ENCODE measurements at places on chromosomes 3 and 15.
A peak's percentile ranks its signal among the peaks of the same experiment; 100 is the strongest.

DNA sequence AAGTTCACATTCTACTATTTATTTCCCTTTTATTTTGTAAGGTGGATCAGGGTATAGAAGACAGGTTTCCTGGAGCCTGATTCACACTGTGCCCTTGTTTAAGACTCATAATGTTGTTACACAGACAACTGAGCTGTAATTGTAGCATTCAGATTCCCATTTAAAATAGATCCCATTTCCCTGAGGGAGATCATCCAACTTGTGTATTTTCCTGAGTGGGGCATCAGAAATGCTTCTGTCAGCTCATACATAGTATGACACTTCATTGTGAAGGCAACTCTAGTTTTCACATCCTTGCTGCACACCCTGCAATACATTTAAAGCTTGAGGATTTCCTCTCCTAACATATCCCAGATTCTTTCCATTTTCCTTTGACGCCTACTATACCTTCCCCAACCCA, 659.7 kb downstream of the GRM7 start:
- DNase-seq, result no peak

- no peak for DNase-seq
Observed at GRCh38 chr15:73116164-73116563, 63.9 kb downstream of the NEO1 start.

- no peak for DNase-seq
Observed at GRCh38 chr15:27235161-27235560, 264.2 kb downstream of the GABRG3 start.

DNA sequence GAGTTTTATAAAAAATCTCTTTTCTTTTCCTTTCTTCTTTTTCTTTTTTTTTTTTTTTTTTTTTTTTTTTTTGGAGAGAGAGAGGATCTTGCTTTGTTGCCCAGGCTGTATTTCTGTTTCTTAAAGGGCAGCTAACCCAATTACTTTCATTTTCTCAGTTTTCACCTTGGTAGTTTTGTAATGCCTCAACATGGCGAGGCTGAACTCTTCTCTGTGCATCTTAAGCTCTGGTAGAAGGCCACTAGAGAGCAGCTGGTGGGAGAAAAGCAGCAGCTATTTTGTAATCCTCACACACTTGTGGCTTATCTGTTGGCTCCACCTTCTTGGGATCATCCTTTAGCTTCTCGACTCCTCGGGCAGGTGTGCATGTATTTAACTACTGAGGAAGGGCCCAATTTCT, 152.2 kb upstream of the MEIS2 start:
- no peak for DNase-seq

DNA sequence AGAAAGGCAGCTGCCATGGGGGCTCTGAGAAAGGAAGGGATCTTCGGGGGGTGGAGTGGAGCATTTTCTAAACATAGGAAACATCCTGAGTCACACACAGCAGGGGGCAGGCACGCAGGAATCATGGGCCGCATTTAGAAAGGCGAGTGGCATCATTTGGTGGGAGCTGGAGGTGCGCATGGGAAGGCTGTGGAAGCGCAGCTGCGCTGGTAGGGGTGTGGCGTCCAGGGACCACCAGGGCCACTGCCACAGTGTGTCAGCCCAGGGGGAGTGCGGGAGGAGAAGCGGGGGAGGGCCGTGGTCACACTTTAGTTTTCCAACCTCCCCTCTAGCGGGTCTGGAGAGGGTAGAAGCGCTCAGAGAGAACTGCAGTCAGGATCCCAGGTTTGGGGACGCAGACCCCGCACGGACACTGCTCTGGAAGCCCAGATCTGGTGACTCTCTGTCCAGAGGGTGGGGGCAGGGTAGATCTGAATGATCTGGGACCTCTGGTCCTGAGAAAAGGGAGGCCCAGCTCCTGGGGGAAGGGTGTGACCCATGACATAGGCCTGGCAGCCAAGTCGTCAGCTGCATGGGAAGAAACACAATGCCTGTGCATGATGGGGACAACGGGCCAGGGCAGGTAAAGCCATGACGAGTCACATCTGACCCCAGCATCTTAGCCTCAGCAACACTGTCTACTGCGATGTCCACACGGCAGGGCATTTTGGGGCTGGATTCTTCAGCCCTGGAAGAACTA, 88.0 kb upstream of the IQSEC1 start:
- DNase-seq, result no peak

GRCh38 chr15:53862386-53862785, 102.9 kb upstream of the WDR72 start:
- no peak for DNase-seq

- peak; percentile 63 for DNase-seq
Observed at GRCh38 chr15:101657968-101658784, 6.0 kb upstream of the TM2D3 start.

- no peak for DNase-seq
Observed at GRCh38 chr15:63013052-63013808, 29.3 kb upstream of the TPM1 start.

DNA sequence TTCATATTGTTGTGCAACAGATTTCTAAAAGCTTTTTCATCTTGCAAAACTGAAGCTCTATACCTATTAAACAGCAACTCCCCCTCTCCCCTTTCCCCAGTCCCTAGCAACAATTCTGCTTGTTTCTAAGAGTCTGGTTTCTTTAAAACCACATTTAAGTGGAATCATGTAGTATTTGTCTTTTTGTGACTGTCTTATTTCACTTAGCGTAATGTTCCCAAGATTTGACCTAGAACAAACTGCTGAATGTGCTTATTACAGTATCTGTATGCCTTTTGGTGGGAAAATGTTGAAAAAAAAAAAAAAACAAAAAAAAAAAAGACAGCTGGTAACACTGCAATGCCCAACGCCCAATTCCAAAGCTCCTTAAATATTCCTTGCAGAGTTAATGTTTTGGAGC, 19.5 kb upstream of the SPESP1 start:
- no peak for DNase-seq

DNA sequence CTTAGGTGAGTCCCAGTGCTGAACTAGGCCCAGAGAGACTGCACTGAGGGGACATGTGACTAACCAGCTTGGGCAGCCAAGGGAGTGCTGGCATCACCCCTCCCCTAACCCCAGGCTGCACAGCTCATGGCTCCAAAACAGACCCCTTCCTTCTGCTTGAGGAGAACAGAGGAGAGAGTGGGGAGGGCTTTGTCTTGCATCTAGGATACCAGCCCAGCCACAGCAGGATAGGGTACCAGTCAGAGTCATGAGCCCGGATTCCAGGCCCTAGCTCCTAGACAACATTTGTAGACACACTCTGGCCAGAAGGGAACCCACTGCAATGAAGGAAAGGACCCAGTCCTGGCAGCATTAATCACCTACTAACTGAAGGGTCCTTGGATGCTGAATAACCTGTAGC, 49.9 kb upstream of the PLSCR4 start:
- no peak for DNase-seq

DNA sequence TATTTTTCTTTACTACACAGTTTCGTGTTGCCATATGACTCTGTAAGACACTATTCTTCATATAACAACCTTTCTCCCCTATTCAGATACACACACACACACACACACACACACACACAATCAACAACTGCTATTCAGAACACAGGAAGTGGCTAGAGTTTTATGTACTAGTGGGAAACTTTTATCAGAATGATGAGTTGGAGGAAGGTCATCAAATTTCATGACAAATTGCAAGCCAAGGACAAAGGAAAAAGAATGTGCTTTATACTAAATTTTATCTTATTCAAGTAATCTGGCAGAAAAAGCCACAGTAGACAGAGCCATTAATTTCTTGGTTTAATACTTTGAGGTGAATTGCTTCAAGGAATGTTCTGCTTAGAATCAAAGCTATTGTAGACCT, 899.8 kb downstream of the ROBO2 start:
- no peak for DNase-seq

DNA sequence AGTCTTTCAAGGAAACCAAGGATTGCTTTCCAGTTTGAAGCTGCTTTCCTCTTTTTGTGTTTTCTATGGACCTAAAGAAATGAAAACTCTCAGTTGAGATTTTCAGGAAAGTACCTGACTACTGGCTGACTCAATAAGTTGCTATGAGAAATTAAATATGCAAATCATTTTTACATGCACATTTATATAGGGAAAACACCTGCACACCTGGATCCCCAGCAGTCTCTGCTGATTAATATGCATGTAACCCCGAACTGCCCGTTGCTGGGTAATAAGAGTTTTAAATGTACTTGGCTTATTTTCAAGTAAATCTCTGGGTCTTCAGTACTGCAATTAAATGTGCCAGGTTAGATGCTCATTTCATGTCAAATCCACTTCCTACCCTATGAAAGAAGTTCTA, 77.2 kb downstream of the KBTBD8 start:
- DNase-seq, result no peak

- DNase-seq, result no peak
Observed at GRCh38 chr3:16207031-16207430, 32.6 kb downstream of the GALNT15 start.

- no peak for DNase-seq
Observed at GRCh38 chr3:9347081-9347480, 15.8 kb upstream of the THUMPD3 start.

DNA sequence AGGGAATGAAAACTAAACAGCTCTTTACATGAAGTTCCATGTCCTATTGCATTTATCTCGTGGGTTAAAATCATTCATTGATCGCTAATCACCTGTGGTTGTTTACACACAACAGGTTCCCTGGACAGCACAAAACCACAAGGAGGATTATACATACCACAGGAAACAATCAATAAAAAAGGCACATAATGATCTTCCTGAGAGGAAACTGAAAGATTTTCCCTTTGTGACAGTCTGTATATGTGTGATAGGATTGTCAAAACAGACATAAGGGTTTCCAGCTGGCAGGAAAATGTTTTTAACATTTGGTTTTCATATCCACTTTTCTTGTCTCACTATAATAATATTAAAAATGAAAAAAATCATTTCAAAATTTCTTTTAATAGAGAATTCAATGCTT, 541.8 kb downstream of the NLGN1 start:
- DNase-seq, result peak; percentile 34

DNA sequence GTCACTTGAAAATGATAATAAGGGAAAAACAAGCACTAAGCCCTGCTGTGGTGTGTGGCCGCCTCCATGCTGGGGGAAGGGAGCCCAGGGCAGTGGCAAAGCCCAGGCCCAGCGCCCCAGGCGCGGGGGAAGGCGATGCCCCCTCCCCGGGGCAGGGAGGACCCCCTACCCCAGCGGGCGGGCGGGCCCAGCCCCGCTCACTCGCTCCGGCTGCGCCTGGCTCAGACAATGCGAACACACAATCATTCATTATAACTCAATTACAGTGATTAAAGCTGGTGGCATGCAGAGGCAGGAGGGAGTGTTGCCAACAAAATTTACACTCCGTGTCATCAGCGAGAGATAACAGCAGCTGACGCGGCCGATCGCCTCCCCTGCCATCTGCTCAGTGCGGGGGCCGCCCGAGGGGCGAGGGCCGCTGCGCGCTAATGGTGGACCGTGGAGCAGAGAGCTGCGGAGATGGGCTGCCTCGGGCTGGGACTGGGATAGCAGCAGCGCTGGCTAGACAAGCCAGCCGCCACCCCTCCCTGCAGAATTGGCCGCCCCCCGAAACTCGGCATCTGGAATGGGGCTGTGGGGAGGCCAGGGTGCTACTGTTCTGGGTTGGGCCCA, 64.1 kb downstream of the TLE3 start:
- no peak for DNase-seq

GRCh38 chr3:194231929-194232832, 96.2 kb downstream of the HES1 start:
- DNase-seq, result no peak

GRCh38 chr3:52839892-52840545, 5.2 kb upstream of the MUSTN1 start:
- DNase-seq, result no peak

- no peak for DNase-seq
Observed at GRCh38 chr3:185508335-185508991, 9.6 kb upstream of the TMEM41A start.

- DNase-seq, result no peak
Observed at GRCh38 chr3:159187706-159188105, 385.9 kb downstream of the MFSD1 start.

DNA sequence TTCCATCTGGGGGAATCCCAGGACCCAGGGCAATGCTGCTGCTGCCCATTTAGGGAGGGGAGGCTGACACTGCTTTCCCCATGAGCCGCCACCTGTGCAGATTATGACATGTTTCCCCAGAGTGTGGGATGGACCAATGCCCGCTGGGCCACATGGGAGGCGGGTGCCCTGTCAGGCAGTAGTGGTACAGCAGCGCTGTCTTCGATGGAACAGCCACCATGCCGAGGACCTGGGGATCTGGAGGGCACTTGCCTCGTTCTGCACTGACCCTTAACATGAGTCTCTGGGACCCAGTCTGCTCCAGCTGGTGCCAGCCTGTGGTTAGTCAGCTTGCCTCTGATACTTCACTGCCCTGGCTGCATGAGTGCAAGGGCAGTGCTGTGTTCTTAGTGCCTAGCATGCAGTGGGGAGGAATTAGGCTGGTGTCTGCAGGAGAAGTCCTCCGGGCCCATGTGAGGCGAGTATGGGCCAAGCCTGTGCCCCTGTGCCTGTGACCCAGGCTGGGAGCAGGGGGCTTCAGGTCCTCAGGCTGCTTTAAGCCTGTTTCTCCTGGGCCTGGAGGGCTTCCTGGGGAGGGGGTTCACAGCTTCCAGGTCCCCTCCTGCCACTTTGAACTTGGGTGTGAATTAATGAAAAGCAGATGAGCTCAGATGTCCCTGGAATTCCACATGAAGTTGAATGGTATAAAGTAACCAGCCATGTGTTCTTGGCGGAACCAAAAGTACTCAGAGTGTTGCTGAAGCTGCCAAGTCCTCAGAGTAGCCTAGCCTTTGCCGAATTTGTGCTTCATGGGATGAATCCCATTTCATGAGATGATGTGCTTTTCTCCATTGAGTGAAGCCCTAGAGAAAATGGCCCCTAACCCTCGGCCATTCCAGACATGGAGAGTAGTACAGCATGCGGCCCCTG, 22.9 kb downstream of the KLF13 start:
- DNase-seq, result no peak

Data from DMS153 (cell line).